GF-D8 (cell line): ENCODE measurements at places on chromosomes 5 and 9.

DNA sequence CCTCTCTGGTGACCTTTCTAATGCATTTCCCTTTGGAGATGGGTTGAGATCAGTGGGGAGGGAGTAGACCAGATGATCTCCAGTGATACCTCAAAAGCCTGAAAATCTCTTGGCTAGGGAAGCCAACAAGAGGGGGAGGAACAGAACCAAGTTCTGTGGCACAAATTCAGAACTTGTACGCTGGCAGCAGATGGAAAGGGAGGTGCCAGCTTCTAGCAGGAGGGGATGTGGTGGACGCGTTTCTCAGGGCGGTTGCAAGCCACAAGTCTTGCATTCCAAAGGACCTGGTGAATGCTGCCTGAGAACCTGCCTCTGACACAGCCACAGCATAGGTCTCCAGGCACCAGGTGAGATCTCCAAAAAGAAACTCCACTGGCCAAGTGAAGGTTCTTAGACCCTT, 13.4 kb downstream of the SLIT3 start:
- no peak for DNase-seq

DNA sequence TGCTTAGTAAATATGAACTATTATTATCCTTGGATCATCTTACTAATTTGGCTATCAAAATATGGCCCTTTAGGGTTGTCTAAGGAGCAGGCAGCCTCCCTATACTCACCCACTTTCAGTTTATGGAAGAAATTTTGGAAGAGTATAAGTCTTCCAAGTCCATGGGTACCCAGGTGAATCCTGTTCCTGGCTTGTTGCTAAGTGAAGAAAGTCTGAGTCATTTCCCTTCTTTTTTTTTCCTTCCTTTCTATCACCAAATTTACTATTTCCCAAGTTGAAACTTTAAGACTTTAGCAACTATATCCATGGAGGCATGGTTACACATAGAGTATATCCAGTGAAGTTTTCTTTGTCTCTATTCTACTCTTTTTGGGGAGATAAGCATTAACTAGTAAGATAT, 184.0 kb upstream of the ACTBL2 start:
- DNase-seq, result no peak

- no peak for DNase-seq
These were observed 1187.8 kb downstream of the CDH9 start for GRCh38 chr5:25850581-25850980.

GRCh38 chr5:169801324-169801777, 164.3 kb downstream of the DOCK2 start:
- no peak for DNase-seq

DNA sequence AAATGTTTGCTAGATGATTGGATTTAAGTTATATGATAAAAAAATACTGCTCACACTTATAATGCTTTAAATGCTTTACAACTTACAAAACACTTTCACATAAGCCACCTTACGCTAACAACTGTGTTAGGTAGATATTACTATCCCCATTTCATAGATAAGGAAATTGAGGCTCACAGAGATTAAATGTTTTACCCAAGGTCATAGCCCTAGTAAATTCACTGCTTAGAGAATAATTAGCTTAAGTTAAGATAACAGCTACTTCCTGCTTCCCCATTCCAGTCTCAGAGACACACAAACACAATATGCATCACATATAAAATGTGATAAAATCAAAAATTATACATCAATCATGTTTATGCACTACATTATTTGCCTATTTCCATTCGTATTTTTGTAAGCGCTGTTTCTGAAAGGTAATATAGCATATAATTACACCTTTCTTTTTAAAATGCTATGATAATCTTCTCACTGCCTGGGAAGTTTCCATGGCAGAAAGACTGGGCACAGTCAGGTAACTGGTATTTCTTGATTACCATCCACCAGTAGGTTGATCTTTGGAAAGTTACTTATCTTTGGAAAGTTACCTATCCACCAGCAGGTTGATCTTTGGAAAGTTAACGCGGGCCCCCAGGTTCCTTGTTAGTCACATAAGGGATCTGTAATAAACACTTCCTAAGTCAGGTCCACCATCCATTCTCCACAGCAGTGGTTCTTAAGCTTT, 101.1 kb downstream of the NFIB start:
- no peak for DNase-seq

DNA sequence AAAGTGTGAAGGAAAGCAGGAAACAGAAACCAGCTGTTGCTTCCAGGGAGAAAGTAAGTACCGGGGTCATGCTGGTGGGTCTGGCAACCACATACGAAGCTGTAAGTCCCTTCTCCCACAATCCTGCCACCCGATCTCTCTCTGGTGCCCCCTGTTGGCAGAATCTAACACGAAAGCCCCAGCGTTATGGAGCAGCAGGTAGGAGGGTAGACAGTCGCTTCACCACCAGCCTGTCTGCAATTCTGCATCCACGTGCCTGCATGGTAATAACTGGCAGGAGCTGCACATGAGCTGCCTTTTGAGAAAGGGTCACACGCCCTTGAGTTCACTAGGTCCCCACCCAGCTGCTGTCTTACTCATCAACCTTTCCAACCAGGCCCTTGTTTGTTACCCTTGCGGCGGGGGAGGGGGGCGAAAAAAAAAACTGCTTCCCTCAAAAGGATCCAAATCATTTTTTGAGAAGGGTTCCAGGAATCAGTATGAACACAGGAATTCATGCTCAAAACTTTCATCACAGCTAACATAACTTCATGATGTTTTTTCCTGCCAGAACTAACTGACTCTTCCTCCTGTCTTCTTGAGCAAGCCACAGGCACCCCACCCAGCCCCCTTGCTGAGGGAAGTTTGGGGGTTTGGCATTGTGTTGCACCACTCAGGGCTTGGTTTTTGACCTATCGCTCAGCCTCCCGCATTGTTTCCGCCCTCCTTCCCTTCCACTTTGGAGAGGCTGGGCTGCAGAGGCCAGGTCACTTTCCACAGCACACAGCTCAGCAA, 19.6 kb upstream of the TMEM252 start:
- peak; percentile 94 for DNase-seq

DNA sequence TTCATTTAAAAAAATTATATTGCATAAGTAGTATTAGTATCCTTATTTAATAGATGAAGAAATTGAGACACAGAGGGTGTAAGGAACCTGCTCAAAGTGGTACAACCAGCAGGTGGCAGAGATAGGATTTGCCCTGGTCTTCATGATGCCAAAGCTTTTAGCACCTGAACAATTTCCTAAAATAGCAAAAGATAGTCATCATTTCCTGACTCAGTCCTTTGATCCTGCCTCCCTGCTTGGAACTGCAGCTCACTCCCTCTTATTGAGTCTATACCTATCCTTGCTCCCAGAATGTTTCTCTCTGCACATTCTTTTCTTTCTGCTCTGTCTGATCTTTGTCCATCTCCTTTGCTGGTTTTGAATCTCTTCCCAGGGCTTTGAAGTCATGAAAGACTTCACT, 155.8 kb downstream of the FRMD3 start:
- DNase-seq, result no peak

GRCh38 chr9:36140086-36141084, 3.9 kb downstream of the GLIPR2 start:
- peak; percentile 27 for DNase-seq

DNA sequence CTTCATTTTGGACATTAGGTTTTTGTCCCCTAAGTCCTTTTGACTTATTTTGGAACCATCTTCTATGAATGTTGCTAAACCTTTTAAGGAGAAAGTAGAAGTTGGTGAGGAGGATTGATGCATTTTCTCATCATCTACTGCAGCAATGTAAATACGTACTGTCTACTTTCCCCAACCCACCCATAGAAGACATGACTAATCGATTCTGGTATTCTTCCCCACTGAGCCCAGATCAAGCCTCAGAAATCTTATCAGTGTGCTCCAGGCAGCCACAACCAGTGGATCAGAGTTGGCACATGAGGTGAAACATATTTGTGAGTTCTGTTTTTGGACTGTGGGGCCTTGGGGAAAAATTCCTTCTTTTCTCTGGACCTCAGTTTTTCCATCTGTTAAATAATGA, 57.7 kb downstream of the FGF18 start:
- DNase-seq, result no peak

- no peak for DNase-seq
These were observed 205.2 kb downstream of the FSTL4 start for GRCh38 chr5:133406977-133407632.

GRCh38 chr9:70865471-70865870, 255.9 kb downstream of the TRPM3 start:
- no peak for DNase-seq

- DNase-seq, result no peak
These were observed 1.6 kb downstream of the SREK1 start for GRCh38 chr5:66145737-66146136.

DNA sequence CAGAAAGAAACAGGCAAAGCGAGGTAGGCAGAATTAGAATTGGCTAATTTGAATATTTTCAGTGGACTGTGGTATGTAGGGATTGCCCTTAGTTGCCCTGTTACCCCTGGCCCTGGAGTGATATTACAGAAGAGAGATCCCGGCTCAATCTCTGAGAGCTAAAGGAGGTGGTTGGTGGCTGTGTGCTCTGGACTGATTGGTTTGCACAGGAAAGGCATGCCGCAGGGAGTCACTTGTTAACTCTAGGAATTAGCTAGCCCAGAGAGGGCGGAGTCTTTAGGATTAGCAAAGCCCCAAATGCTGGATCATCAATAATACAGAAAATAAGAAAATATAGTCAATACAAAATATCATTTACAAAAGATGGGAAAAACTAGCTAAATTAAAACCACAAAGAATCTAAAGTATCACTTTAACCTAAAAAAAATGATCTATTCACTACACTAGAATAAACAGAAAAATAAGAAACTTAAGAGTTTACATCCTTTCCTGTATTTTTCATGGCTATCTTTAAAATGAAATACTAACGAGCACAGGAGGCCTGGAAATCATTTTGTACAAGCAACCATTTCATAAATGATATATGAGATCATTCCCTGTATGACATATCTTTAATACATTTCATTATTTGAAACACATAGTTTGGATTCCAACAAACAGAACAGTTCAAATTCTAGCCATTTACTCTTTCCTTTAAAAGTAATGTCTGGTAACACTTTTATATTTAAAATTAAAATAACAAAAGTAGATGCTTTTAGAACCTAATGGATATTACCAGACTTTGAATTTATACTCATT, 71.1 kb downstream of the GNAQ start:
- no peak for DNase-seq

DNA sequence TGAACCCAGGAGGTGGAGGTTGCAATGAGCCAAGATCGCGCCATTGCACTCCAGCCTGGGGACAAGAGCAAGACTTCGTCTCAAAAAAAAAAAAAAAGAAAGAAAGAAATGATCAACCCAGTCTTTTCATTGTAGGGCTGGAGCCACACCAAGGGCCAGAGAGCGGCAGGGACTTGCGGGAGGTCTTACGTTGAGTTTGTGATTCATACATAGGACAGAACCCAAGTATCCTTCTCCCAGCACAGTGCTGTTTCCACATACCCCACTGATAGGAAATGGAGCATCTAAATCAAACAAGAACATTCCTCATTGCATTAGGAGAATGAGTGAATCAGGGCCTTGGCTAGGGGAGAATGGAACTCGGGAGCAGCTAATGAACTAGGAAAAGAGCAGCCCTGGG, 3.5 kb upstream of the TNIP1 start:
- no peak for DNase-seq

- no peak for DNase-seq
These were observed 4.7 kb downstream of the PDLIM4 start for GRCh38 chr5:132261881-132262845.

DNA sequence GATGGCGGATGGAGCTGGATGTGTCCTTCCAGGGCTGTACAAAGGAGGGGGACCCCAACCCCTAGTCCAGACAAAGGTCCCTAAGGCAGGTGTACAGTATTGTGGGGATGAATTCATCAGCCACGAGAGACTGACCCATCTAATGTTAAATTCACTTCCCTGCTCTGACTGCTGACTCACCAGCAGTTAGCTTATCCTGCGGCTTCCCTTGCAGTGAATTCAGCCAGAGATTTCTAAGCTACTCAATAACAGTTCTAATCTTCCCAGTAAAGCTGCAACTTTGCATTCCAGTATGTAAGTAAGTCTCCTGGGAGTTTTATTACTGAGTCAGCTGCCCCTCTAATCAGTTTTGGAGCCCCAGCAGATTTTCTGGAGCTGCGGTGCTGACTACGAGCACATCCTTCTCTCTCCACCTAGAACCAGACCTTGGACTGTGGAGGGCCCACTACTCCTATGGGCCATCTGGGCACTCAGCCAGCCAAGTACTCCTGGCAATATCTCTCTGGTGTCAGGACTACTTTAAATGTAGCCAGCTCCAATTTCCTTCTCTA, 16.1 kb downstream of the B4GALT1 start:
- peak; percentile 20 for DNase-seq

- DNase-seq, result no peak
These were observed 169.3 kb downstream of the FGF18 start for GRCh38 chr5:171588790-171589189.

GRCh38 chr5:54680998-54681397, 163.4 kb downstream of the SNX18 start:
- no peak for DNase-seq

DNA sequence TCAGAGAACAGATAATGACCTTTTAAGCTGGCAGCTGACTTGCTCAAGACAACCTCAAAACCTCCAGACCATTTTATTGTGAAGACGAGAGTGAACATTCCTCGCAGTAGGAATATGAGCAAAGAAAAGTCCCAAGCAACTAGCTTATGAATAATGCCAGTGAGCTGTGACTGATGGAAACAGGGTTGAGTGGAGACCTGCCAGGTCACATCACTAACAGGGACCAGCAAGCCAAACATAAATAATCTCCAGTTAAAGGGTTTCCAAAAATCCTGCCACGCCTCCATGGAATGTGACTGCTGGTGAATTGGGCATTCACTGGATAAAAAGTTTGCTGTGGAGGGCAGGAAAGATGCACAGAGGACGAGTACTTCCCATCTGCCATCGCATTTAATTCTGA, 185.4 kb downstream of the CRB2 start:
- no peak for DNase-seq

GRCh38 chr5:95741458-95741857, 10.3 kb downstream of the RHOBTB3 start:
- no peak for DNase-seq

DNA sequence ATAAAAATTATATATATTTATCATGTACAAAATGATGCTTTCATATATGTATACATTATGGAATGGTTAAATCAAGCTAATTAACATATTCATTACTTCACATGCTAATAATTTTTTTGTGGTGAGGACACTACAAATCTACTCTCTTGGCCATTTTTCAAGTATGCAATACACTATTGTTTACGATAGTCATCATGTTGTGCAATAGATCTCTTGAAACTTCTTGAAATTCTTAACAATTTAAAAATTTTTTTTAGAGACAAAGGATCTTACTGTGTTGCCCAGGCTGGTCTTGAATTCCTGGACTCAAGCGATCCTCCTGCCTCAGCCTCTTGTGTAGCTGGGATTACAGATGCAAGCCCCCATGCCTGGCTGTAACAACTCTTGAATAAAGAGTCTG, 45.2 kb upstream of the SHOC1 start:
- no peak for DNase-seq

- DNase-seq, result no peak
These were observed 15.6 kb downstream of the RIOK2 start for GRCh38 chr5:97167435-97167834.

GRCh38 chr9:80968611-80969010, 720.7 kb downstream of the TLE1 start:
- DNase-seq, result no peak

GRCh38 chr5:53568871-53569270, 8.4 kb downstream of the NDUFS4 start:
- DNase-seq, result no peak

- DNase-seq, result no peak
These were observed 137.4 kb downstream of the CD180 start for GRCh38 chr5:67058998-67059743.

GRCh38 chr9:94981723-94982090, 255.2 kb downstream of the AOPEP start:
- DNase-seq, result no peak

- DNase-seq, result no peak
These were observed 169.2 kb downstream of the SAXO1 start for GRCh38 chr9:18863791-18864190.

- DNase-seq, result no peak
These were observed 608.6 kb downstream of the SLCO4C1 start for GRCh38 chr5:101687349-101687985.
